ENCODE measurements at places on chromosomes 5 and 9.

- DNase-seq: no peak
These were observed 614.7 kb upstream of the ST8SIA4 start for GRCh38 chr5:101517795-101518194.

DNA sequence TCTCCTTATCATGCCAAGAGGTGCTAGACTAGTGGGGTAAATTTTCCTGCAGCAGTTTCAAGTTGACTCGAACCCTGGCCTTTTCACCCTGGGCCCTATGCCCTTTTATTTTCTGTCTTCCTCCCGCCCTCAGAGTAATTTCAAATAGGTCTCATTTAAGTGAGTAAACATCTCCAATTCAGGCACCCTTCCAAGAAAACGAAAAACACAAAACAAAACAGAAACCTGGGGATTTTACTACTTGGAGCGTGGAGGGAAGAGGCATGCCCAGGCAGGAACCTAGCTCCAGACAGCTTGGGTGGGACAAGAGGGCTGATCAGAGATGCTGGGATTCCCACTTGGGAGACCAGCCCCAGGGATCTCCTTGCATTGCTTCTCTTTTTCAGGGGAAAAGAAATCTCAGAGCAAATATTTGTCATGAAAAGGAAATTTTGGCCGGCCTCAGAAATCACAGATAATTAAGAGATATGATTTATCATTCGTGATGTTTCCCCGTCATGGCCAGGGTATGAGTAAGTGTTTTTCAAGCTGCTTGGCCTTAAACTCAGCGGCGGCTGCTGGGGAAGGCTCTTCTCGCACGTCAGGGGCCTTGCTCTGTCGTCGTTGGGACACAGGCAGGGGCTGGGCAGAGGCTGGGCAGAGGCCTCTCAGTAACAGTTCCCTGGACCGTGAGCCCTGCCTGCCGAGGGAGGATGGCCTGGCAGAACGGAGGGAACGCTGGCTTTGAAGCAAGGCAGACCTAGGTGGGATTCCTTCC, 248.6 kb upstream of the KLF4 start:
- no peak for DNase-seq

DNA sequence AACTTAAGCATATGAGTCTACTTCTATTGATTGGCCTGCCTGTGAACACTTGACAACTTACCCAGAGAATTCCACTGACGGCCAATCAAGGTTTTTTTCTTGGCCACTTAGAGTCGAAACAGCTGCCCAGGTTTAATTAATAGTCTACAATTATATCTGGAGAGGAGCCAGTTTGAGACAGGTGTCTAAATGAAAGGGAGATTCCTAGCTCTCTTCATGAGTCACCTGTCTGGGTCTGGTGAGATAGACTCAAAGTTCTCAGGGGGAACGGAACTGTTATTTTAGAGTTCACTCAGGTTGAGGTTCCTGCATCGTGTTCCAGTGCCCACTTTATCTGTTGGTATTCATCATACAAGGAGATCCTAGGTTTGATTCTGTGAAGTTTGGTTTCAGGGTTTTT, 111.0 kb downstream of the CD180 start:
- DNase-seq: peak; percentile 39

GRCh38 chr5:3511934-3512333, 83.7 kb upstream of the IRX1 start:
- DNase-seq: no peak

- DNase-seq: no peak
These were observed 46.3 kb upstream of the TDRD7 start for GRCh38 chr9:97365634-97366033.

DNA sequence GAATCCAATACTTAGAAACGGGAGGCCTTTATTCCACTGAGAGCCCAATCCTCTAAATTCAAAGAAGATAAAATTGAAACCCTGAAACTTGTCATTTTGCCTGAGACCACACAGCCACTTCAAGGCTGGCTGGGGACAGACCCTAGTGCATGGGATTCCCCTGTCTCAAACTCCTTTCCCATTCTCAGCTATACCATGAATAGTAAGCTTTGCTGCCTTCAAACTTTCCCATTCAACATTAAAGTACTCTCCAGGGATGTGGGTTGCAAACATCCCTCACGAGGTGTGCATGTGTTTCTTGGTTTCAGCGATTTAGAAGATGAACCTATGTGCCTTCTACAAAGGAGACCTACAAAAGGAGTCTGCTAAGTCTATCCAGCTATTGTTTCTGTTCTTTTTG, 64.6 kb downstream of the GABRB2 start:
- no peak for DNase-seq

DNA sequence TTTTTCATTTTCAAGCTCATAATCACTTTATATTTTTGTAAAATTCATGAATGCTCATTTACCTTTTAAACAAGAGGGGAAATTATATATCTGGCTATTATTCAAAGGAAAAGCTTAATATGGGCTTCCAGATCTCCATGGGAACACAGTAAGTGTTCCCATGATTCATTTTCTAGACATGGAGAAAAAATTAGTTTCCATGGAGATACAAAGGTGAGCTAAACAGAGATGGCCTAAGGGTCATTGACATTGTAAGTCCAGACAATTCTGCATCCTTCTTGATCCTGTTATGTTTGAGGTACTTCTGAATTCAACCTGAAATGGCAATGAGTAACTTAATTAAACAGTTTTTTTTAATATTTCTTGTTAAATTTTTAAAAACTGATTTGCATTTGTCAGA, 341.4 kb upstream of the PRR16 start:
- DNase-seq: no peak

DNA sequence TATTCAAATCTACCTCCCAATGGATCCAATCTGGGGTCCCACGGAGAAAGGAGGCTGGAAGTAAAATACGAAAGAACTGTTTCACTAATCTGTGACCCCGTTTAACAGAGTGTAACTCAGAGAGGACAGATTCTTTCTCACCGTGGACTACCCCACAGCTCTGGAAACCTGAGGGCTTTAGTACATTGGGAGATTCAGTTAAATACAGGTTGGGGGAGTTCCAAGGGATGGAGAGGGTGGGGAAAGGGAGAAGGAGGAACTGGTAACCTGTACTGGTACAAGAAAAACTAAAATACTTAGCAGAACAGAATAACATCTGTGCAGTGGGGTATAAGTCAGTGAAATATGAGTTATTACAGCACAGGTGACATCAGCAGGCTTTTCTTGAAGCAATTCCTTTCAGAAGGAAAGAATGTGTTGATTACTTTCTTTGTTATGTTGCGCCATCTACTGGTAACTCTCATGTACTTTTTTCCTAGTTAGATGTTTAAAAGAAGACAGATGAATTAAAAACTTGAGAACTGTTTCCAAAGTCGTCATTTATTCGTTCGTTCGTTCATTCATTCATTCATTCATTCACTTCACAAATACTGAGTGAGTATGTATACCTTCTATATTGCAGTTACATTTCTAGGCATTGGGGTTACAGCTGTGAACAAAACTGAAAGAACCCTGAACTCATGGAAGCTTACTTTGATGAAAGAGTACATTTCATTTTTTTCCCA, 30.0 kb upstream of the STOM start:
- DNase-seq: peak; percentile 1

DNA sequence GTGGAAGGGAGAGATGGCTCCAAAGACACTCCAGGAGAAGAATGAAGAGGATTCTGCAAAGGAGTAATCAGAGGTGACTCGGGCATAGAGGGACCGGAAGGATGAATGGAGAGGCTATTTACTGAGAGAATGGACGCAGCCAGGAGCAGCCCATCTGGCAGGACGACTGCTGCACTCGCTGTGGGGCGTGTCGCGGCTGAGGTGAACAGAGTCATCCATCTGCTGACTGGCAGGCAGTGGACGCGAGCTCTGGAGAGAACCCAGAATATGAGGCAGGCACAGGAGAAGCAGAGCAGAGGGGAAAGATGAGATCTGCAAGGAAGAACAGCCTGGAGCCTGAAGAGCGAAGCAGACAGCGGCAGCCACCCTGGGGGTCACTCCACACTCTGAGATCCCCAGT, 16.4 kb downstream of the FGF1 start:
- no peak for DNase-seq

- DNase-seq: no peak
These were observed 12.0 kb upstream of the CTSL start for GRCh38 chr9:87713988-87714330.

DNA sequence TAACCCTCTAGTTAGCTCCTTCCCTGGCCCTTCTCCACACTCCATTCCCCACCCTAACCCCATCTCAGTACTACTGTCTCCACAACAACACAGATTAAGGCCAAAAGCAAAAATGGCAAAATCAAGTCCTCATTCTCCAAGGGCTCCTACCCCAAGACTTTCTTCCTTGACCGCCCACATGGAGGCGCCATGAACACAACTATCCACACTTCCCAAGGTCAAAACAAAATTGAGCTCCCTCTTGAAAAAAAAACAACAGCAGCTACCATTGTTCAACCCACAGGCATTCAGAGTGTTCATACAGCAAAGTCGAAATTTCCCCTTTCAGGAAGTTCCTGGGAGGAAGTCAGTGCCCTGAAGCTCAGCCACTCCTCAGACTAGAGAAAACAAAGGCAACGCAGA, 54.4 kb downstream of the GNAQ start:
- DNase-seq: no peak

- DNase-seq: no peak
These were observed 2.4 kb downstream of the SMIM15 start for GRCh38 chr5:61159836-61160235.

DNA sequence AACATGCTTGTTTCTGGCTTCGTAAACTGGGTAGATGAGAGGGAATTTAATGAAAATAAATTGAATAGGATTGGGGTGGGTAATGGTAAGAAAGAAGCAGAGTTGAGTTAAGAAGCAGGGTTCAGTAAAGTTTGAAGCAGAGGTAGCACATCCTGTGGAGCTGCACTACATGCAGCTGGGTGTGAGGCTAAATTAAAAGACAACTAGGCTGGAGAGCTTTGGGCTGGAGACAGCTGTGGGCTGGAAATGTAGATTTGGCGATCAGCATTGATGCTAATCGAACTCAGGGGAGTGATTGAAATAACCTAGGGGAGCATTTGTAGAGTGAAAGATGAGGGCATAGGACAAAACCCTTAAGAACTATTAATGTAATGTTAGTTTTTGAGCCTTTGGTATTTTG, 35.6 kb downstream of the CDC42SE2 start:
- DNase-seq: no peak

- no peak for DNase-seq
These were observed 1201.4 kb upstream of the C9orf72 start for GRCh38 chr9:28774433-28775235.

DNA sequence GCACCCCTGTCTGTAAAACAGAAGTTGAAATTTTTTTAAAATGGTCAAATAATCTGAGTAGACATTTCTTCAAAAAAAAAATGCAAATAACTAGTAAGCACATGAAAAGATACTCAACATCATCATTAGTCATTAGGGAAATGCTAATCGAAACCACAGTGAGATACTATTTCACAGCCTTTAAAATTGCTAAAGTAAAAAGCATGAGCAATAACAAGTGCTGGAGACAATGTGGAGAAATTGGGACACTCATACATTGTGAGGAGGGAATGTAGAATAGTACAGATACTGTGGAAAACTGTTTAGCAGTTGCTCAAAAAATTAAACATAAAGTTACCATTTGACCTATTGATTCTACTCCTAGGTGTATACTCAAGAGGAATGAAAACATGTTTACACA, 58.4 kb upstream of the RUSC2 start:
- DNase-seq: no peak

- DNase-seq: no peak
These were observed 8.4 kb upstream of the CERCAM start for GRCh38 chr9:128412120-128412790.

- no peak for DNase-seq
These were observed 241.7 kb upstream of the NR4A3 start for GRCh38 chr9:99579964-99580363.

DNA sequence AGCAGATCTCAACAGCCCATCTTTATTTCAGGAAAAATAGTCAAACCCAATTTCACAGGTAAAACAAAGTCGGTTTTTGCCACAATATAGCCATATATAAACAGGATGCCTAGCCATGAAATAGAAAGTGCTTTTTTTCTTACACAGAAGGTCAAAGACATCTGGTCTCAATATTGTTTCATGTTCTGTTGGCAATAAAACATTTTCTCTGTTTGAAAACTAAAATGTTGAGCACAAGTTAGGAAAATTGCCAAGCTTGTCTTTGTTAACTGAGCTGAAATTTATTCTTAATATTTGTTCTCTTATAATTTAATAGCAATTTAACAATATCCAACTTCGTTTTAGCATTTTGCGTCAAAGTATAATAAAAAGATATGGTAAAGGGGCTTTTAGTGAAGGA, 673.4 kb downstream of the DTWD2 start:
- no peak for DNase-seq

DNA sequence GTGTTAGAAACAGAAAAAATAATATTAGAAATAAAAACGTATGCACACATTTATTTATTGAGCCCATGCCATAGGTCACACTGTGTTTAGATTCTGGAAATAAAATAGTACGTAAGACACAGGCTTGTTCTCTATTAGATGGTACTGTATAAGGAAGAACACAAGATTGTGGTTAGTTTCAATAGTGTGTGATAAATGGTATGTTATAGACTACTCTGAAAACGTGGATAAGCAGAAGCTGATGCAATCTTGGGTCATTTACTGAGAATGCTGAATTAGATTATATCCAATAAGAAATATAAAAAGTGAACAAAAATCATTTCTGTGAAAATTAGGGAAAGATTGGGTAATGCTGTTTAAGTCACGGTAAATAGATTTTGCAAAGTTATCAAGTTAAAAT, 1456.4 kb upstream of the ACO1 start:
- DNase-seq: no peak

DNA sequence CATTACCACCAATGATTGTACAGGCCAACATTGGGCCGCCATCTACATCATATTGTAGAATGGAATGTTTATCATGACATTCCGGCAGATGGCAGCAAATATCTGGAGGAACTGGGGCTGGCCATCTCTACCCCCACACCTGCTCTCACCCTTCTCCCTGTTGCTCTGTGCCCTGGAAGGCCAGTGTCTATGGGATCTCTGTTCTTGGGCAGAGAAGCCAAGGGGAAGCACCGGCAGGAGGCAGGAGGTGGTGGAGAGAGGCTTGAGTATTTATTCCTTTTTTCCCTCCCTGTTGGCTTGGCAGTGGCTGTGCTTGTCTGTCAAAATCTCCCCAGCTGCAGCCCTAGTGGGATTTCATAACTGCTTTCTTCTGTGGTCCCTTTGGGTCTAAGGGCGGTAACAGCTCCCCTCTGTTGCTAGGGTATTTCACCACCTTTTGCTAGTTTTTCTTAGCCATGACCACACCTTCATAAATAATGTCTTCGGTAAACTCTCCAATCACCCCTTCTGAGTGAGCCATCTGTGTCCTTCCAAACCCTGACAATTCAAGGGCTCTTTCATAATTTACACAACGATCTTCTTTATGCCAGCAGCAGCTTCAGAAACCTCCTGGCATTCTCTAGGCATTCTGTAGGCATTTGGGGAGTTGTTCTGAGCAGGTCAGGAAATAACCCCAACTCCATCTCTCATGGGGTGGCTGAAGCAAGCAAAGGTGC, 225.8 kb downstream of the MELK start:
- DNase-seq: peak; percentile 36

- DNase-seq: no peak
These were observed 92.6 kb downstream of the SH3TC2 start for GRCh38 chr5:148970228-148970627.

GRCh38 chr9:33403941-33404787, 1.8 kb upstream of the AQP7 start:
- DNase-seq: no peak

GRCh38 chr9:133918111-133918813, 73.9 kb downstream of the VAV2 start:
- no peak for DNase-seq

GRCh38 chr9:130110596-130111021, 56.9 kb downstream of the GPR107 start:
- DNase-seq: no peak

All from NCI-H187 (cell line).